DMS53 (cell line): ENCODE measurements at places on chromosomes 4 and X.
A peak's percentile ranks its signal among the peaks of the same experiment; 100 is the strongest.

- DNase-seq, result no peak
Measured at GRCh38 chrX:10356979-10357378, 200.2 kb downstream of the CLCN4 start.

DNA sequence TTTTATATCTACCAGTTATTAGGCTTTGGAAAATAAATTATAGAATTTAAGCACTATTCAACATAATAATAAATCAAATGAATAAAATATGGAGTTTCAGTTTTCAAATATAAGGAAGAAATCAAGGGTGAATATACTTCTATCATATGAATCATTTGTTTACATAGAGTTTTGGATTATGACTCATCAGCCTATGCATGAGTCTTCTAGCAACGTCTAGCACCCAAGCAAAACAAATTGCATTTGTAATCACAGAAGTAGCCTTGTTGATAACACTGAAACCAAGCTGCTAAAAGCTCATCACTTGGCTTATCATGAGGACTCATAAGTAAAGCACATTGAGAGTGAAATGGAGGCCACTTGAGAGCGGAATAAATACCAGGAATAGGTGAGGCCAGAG, 434.6 kb downstream of the PCDH11X start:
- DNase-seq, result peak; percentile 85

DNA sequence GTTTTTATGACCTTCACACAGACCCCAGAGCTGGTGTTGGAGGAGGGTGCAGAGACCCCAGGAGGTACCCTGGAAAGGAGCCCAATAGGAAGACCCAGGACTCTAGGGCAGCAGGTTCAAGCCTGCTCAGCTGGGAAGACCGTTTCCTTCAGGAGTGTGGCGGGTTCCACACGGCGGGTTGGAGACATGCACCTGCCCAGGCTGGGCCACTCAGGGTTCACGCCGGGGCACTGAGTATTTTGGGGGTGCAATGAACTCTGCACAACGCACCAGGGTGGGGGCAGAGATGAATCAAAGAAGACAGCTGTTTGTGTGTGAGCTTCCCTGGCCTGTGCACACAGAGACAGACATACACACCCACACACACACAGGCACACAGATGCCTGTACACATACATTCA, 52.5 kb upstream of the PPP2R3B start:
- DNase-seq, result no peak

GRCh38 chr4:1964443-1964842, 44.3 kb downstream of the NELFA start:
- DNase-seq, result no peak

DNA sequence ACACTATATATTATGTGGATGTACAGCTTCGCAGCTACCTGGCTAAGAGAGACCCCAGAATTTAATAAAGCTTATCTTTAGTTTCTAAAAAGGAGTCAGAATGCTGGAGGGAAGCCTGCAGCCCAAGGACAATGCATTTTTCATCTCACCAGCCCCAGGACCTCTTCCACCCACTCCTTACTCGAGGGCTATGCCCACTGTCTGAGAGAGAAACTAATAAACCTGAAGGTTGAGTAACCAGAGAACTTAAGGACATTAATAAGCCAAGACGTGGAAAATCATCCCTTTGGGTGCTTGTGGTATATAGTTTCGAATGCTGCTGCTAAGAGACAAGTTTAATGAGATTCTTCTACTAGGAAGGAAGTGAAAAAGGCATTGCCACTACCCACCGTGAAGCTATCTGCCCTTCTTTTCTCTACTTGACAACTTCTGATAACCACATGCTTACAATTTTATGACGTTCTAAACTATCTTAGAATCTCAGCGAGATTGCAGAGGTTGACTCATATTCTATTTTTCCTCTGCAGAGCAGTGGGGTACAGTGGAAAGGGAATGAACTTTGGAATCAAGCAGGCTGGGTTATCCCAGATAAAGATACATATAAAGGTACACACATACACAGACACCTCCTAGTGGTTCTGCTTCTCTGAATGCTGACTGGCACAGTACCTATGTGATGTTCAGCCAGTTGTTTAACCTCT, 3.3 kb downstream of the RELL1 start:
- no peak for DNase-seq

GRCh38 chr4:36142504-36142903, 101.8 kb downstream of the ARAP2 start:
- DNase-seq, result no peak

DNA sequence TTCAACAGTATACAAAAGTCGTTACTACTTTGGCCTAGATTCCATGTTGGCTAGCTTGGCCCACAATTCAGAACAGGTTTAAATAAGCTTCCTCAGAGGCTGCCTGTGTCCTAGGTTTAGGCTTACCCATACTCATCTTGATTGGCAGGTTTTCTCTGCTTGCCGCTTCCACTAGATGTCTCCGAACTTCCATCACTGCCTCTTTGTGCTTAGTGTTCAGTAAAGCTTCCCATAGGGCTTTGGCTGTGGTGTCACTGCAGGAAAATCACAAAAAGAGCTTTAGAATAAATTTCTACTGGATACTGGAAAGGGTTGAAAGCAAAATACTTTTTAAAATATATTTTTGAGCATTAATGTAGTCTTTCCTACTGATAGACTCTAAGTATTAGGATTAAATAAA, 52.4 kb downstream of the SCFD2 start:
- DNase-seq, result peak; percentile 11

DNA sequence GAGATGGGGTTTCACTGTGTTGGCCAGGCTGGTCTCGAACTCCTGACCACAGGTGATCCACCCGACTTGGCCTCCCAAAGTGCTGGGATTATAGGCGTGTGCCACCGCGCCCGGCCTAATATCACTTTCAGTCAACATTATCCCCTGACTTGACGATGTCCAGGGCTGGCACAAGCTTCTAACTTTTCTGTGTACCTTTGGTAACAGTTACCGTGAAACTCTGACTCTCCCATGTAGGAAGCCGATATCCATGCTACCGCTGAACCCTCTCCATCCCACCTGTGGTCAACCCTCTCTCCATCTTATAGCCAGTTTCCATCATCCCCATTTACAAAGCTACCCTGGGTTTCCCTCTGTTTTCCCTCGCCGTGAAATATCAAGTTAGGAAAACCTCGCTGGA, 77.5 kb downstream of the CRLF2 start:
- DNase-seq, result no peak

DNA sequence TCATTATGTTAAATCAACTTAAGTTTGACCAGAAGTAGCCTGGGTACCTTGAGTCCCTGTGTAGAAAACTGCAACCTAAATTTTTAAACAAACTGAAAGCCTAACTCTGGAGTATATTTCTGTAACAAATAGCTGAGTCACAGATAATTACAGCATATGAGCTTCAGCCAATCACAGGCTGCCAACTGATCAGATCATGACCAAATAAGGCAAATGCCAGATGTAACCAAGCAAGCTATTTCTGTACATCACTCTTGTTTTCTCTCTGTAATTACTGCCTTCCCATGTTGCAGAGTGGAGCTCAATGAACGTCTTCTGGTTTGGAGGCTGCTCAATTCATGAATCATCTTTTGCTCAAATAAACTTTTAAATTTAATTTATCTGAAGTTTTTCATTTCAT, 980.9 kb upstream of the DIAPH2 start:
- DNase-seq, result peak; percentile 30

GRCh38 chrX:123728016-123728415, 4.8 kb downstream of the THOC2 start:
- DNase-seq, result no peak

DNA sequence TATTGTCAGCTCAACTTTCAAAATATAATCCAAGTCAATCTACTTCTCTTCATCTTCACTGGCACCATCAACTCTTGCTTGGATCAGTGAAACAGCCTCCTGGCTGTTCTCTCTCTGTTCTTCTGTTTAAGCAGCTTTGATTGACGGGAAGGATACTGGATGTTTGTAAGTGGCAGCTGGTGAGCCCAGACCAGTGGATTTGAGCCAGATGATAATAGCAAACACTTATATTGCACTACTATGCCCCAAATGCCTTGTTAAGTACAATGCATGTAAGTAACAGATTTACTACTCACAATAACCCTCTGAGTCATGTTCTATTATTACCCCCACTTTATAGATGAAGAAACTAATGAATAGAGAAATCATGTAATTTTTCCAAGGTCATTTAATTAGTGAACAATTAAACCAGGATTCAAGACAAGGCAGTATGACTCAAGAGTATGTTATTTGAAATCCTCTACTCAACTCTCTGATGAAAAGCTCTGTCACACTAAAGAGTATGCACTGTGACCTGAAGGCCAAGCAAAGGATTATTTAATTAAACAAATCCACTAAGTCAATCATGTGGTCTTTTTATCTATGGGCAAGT, 44.8 kb downstream of the SPANXN3 start:
- DNase-seq, result peak; percentile 88

GRCh38 chr4:189804894-189805293, 135.8 kb upstream of the FRG1 start:
- no peak for DNase-seq
